SIG-M5 (cell line): ENCODE measurements at places on chromosomes 4 and X.

- DNase-seq, result no peak
Observed at GRCh38 chr4:151930372-151930771, 169.6 kb upstream of the GATB start.

GRCh38 chr4:100736641-100737451 lies 219.0 kb upstream of the EMCN start:
- no peak for DNase-seq

- no peak for DNase-seq
Observed at GRCh38 chr4:153522802-153523094, 56.6 kb downstream of the TMEM131L start.

DNA sequence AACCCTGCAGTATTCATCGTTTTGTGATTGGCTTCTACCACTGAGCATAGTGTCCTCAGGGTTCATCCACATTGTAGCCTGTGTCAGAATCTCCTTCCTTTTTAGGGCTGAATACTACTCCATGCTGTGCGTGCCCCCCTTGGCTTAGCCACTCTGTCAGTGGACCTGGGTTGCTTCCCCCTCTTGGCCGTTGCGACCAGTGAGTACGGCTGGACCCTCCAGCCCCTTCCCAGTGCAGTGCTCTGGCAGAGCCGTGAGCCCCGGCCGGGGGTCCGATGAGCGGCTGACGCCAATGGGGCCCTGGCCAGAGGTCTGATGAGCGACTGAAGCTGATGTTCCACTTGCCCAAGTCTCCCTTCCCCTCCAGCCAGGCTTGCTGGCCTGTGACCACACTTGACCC lies 6.9 kb downstream of the BLOC1S4 start:
- no peak for DNase-seq

DNA sequence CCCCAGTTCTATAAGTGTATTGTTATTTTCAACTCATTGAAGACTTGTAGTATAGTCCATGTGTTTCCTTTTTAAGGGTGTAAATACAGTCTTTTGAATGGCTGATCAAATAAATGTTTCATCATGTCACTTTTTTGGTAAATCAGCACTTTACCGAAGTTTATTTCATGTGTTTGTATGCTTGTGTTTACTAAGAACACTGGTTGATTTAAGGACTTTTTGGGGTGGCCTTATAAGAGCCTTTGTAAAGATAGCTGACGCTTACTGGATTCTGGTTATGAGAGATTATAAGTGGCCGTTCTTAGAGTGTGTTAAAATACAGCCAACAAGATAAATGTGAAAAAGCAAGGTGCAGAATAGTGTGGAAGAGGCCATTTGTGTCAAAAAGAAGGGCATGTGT lies 2.6 kb downstream of the UBE2K start:
- no peak for DNase-seq
